ENCODE measurements at places on chromosomes 1 and 21.
A peak's percentile ranks its signal among the peaks of the same experiment; 100 is the strongest.

- no peak overlapping the region for H3K4me3 ChIP-seq
- no peaks in the 10 kb centered on the region for H3K27me3 ChIP-seq
- H3K27ac ChIP-seq, result no peak overlapping the region
- H3K4me1 ChIP-seq, result no peaks in the 10 kb centered on the region
- H3K36me3 ChIP-seq, result no peaks in the 10 kb centered on the region
Observed at GRCh38 chr1:194629011-194629410, 1442.6 kb upstream of the B3GALT2 start.

DNA sequence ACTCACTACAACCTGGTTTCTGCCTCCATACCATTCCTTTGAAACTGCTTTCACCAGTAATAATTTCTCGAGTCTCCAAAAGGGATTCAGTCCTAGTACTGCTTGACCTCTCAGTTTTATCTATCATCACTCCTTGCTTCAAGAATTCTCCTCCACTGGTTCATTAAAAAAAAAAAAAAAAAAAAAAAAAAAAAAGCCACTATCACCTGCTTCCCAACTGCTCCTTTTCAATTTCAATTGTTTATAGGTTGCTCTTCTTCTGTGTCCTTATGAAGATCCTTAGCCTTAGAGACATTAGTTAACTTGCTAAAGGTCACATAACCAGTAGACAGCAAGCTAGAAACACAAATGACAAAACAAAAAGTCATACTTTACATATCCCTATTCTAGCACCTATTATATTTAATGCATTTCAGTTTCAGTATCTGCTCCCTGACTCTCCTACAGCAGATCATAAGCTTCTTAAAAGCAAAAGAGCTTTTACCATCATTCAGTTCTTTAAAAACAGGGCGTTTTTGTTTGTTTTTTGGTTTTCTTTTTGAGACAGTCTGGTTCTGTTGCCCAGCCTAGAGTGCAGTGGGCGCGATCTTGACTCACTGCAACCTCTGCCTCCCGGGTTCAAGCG lies 7.1 kb downstream of the NRDC start:
- no peaks in the 10 kb centered on the region for H3K27me3 ChIP-seq
- H3K4me3 ChIP-seq, result no peak overlapping the region
- no peak for DNase-seq
- peaks cover 15% of the 10 kb centered on the region for H3K36me3 ChIP-seq
- H3K27ac ChIP-seq, result no peak overlapping the region
- peaks cover 29% of the 10 kb centered on the region for H3K4me1 ChIP-seq

- no peak for DNase-seq
- no peaks in the 10 kb centered on the region for H3K4me1 ChIP-seq
- no peak overlapping the region for H3K4me3 ChIP-seq
- no peaks in the 10 kb centered on the region for H3K27me3 ChIP-seq
- no peak overlapping the region for H3K27ac ChIP-seq
Observed at GRCh38 chr1:31373897-31374486, 1.1 kb upstream of the FABP3 start.

DNA sequence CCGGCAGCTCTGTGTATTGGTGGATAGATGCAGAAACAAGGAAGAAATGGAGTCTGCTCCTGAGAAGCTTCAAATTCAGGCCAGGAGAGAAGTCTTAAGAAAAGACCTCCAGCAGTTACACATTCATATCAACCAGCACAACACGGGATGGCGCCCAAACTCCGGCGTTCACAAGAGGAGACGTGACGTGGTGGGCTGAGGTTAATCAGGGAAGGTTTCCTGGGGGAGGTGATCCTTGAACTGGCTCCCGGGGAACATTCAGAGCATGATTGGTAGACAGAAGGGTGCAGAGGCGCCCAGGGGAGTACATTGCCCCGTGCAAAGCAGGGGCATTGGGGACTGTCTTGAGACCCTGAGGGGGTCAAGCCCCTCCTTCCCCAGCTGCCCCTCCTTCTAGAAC lies 27.7 kb upstream of the SPSB1 start:
- H3K4me1 ChIP-seq, result no peaks in the 10 kb centered on the region
- no peak for DNase-seq
- H3K27ac ChIP-seq, result no peak overlapping the region
- no peak overlapping the region for H3K4me3 ChIP-seq
- H3K27me3 ChIP-seq, result no peaks in the 10 kb centered on the region

- H3K4me3 ChIP-seq, result no peak overlapping the region
- H3K36me3 ChIP-seq, result no peaks in the 10 kb centered on the region
- no peak for DNase-seq
- H3K4me1 ChIP-seq, result no peaks in the 10 kb centered on the region
Observed at GRCh38 chr1:238951809-238952208, 434.6 kb upstream of the CHRM3 start.

DNA sequence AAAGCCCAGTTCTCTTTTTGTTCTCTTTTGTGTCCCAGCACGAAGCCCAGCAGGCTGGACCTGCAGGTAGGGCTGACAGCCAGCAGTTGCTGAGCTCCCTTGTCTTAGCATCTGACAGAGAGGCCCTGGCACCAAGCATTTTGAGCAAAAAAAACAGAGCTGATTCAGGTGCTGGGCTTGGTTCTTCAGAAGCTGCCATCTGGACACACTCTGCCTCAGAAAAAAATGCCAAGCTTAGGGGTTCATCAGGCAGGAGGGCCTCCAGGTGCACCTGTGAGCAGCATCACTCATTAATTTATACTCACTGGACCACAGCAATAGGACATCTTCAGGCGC lies 167.1 kb upstream of the PLD5 start:
- H3K27me3 ChIP-seq, result no peaks in the 10 kb centered on the region
- no peak overlapping the region for H3K27ac ChIP-seq
- no peak overlapping the region for H3K4me3 ChIP-seq
- DNase-seq, result no peak
- H3K4me1 ChIP-seq, result no peaks in the 10 kb centered on the region

GRCh38 chr1:165287329-165287728 lies 69.2 kb downstream of the LMX1A start:
- no peak for DNase-seq
- peaks cover 14% of the 10 kb centered on the region for H3K4me1 ChIP-seq
- no peak overlapping the region for H3K4me3 ChIP-seq
- no peaks in the 10 kb centered on the region for H3K36me3 ChIP-seq
- H3K27ac ChIP-seq, result no peak overlapping the region
- no peaks in the 10 kb centered on the region for H3K27me3 ChIP-seq

DNA sequence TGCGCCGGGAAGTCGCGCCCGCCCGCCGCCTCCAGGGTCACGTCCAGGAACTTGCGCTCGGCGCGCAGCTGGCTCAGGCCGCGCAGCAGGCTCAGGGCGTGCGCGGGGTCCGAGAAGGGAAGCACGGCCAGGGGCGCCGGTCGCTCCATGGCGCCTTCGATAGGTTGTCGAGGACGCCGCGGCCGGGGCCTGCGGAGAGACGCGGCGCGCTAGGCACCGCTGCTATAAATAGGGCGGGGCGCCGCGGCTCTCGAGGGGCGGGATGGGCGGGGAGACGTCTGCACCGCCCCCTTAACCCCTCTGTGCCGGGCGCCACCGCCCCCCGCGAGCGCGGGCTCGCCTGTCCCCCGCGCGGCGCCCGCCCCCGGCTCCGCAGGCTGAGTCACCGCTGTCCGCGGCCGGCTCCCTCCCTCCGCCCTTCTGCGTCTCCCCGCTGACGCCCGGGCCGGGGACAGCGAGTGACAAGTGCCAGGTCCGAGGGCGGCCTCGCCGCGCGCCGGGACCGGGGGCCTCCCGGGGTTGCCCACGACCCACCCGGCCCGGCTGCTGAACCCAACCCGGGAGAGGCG lies at the start of gene KLHL21:
Gene KLHL21, minus strand, starts transcription at position 201 of the 569 bp plus-strand sequence. Its CDS starts 52 bp downstream, at position 149.
- no peaks in the 10 kb centered on the region for H3K27me3 ChIP-seq
- H3K27ac ChIP-seq, result no peak within 1 kb of the TSS
- peak within 1 kb of the TSS; percentile 91 for H3K4me3 ChIP-seq
- H3K4me1 ChIP-seq, result peaks cover 32% of the 10 kb centered on the region
- peak; percentile 90 for DNase-seq
- H3K36me3 ChIP-seq, result peaks cover 3% of the 10 kb centered on the region

- no peak for DNase-seq
- no peaks in the 10 kb centered on the region for H3K27me3 ChIP-seq
- no peaks in the 10 kb centered on the region for H3K36me3 ChIP-seq
- no peak within 1 kb of the TSS for H3K4me3 ChIP-seq
- no peak within 1 kb of the TSS for H3K27ac ChIP-seq
Observed at GRCh38 chr21:30600787-30601186, at the start of gene KRTAP22-1. Gene KRTAP22-1, plus strand, starts transcription at chr21:30601087.

DNA sequence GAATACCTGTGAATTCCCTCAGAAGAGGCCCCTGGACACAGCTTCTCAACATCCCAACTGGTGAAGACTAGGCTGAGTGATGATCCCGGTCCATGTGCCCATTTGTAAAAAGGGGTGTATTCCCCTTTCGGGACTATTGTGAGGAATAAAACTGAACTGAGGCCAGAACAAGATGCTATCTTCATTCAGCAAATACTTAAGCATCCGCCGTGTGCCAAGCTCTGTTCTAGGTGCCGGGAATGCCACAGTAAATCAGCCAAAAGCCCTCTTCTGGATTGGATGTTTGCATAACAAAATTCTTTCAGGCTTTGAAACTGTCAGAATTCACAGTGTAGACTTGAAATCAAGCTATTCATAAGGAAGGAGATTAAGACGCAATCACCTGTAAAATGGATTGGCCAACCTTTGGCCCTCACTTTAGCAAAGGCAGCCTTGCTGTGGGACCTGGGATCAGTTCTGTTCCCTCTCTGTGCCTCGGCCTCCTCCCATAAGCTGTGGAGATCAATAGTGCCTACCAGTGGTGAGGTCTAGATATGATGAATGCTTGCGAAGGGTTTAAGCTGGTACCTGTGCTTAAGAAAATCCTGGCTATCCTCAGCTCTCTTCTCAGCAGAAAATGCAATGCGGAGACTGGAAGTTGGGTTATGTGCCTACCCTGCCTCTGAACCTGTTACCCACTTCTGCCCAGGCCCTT lies 1.8 kb downstream of the ALPL start:
- no peaks in the 10 kb centered on the region for H3K36me3 ChIP-seq
- H3K4me3 ChIP-seq, result no peak overlapping the region
- DNase-seq, result peak; percentile 63
- H3K4me1 ChIP-seq, result peaks cover 60% of the 10 kb centered on the region

DNA sequence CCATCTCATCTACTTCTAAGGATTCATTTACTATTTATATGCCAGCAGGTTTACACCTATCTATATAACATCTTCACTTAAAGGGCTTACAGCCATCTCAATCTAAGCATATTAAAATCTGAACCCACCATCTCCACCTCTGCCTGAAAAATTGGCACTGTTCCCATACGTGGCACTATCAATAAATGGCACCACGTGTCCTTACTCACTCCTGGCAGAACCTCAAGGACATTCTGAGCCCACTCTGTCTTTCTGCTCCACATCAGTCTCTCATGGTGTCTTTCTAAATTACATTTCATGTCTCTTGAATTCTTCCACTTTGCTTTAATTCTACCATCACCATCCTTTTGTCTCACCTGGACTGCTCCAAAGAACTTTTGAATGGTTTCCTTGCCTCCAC lies 72.2 kb upstream of the HOOK1 start:
- H3K4me3 ChIP-seq, result no peak overlapping the region
- no peak for DNase-seq
- H3K27ac ChIP-seq, result no peak overlapping the region
- H3K4me1 ChIP-seq, result no peaks in the 10 kb centered on the region

DNA sequence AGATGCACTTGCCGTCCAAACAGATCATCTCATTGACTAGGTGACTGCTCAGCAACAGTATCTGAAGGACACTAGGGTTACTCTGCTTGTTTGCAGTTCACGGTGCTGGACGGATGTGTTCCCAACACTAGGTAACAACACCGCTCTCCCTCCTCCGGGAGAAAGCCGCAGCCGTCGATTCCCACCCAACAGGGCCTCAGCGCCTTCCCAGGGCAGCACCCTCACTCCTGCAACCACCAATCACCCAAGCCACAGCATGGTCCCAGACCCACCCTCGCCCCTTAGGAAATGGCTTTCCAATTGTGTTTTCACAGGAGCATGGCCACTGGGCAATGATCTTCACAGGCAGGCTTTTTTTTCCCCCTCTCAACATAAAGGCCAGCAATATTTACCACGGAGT lies 779 bp downstream of the TLR5 start:
- H3K27me3 ChIP-seq, result no peaks in the 10 kb centered on the region
- H3K4me3 ChIP-seq, result no peak overlapping the region
- peaks cover 14% of the 10 kb centered on the region for H3K4me1 ChIP-seq
- H3K36me3 ChIP-seq, result no peaks in the 10 kb centered on the region
- no peak overlapping the region for H3K27ac ChIP-seq

Data from Karpas-422 (cell line).